ENCODE measurements at places on chromosomes 13 and 19.

GRCh38 chr13:111399776-111400538 lies 79.5 kb downstream of the TEX29 start:
- DNase-seq = no peak

DNA sequence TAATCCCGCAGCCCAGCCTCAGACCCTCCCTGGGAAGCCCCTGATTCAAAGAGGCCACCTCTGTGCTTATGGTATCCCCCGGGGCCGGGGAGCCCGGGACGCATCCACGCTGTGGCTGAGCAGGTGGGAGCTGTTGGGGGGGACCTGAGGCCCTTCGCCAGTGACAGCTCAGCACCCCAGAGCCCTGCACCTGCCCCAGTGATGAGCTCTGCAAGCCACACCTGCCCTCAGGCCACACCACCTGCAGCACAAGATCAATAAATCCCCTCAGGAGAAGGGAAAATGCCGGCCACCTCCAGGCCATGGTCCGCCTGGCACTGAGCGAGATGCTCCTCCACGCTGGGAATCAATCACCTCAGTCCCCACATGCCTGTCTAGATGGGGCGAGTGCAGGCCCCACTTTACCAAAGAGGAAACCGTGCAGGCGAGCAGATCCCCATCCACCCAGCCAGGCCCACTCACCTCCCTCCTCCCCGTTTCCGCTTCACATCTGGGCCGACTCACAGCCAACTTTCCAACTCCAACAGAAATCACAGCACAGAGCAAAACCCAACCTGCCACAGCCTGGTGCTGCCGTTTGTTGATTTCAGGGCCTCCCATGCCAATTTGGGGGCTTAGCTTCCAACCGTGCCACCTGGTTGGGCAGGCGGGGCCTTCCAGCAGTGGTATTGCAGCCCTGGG lies 12.8 kb downstream of the MOB3A start:
- DNase-seq = no peak

DNA sequence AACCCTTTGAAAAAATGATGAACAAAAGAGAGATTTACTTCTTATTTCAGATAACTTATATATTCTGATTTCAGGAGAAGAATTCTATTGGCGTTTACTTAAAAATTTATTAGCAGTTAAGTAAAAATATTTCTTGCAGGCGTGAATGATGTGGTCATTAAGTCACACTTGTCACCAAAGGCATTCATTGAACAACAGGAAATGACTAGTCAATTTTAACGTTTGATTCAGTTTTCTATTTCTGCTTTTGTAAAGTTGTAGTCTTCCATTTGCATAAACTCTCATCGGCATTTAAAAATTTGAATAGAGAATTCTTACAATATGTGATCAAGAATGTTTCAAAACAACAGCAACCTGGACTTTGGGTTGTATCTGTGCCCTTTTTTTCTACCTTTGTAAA lies 83.4 kb downstream of the GPR12 start:
- DNase-seq = no peak

DNA sequence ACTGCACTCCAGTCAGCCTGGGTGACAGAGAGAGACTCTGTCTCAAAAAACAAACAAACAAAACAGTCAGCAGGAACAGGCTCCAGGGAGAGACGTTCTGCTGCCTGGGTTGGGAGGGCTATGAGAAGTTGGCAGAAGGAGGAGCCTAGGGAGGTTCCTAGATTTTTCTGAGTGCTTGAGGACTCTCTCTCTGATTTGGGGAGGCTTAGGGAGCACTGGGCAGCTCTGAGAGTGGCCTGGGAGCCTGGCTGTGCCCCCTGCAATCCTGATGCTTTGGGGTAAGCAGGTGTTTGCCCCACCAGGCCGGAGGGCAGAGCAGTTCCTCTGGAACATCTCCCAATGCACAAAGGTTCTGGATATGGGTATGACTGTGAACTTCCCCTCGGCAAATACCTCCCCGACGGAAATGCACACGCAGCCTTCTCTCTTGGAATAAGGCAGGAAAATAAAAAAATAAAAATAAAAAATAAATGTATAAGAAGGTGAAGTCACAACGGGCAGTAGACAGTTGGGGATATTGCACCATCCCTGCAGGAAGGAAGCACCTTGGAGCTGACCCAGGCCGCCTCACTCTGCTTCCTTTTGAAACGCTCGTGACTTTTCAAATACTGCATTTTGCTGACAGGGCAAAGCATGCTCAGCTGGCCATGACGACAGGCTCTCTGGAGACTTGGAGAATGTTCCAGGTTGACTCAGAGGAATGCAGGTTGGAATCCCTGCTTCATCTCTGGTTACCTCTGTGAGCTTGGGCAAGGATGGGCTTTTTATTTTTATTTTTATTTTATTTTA lies 26.5 kb upstream of the HOMER3 start:
- DNase-seq = no peak

DNA sequence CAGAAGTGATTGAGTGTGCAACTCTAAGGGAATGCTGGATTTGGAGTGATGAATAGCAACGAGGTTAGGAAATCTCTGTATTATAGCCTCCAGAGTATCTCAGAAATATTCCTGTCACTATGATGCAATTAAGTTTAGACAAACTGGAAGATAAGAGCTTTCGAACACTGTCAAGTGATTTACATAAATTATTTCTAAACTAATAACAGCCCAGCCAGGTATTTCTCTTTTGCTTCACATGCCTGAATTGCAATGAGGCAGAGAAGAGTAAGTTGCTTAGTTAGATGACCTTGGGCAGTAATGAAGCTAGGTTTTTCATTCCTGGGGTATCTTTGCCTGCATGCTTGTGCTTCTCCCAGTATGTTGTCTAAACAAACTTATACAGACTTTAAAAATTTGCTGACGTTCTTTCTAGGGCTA lies 134.5 kb downstream of the LMO7 start:
- DNase-seq = no peak

GRCh38 chr19:44949550-44949949 lies 3.7 kb downstream of the APOC2 start:
- no peak for DNase-seq

- no peak for DNase-seq
Measured at GRCh38 chr19:3851254-3852176, 17.3 kb downstream of the ZFR2 start.

DNA sequence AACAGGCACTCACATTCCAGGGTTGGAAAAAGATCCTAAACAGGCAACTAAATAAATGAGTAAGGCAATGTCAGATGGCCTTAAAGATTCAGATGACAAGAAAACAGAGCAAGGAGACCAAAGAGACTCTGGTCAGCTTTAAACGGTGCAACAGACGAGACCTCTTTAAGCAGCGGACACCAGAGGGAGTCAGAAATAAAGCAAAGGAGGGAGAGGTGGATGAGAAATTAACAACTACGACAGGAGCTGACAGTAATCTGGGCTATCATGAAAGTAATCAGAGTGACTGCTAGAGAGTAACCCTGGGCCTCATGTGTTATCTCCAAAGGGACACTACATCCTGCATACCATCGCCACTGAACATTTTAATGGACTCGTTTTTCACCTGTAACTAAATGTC lies 1.1 kb downstream of the ZNF550 start:
- DNase-seq = no peak

DNA sequence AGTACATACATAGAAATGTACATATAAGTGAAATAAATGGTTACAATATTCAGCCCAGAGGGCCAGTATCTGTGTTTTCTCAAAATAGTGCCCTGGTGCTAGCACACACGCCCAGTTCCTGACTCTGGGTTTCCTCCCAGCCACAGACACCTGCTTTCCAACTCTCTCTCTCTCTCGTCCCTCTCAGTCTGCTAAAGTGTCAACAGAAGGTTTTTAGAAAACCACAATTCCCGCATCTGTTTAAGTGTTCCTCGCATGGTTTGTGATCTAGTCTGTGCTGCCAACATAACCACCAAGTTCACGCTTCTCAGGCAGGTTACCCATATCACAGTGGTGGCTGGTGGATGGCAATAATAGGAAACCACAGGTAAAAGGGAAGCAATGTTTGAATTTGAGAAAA lies 17.8 kb upstream of the UPF3A start:
- no peak for DNase-seq

- no peak for DNase-seq
Measured at GRCh38 chr13:92768602-92769001, 458.0 kb upstream of the GPC6 start.

GRCh38 chr13:83796364-83796763 lies 85.9 kb downstream of the SLITRK1 start:
- DNase-seq = no peak

DNA sequence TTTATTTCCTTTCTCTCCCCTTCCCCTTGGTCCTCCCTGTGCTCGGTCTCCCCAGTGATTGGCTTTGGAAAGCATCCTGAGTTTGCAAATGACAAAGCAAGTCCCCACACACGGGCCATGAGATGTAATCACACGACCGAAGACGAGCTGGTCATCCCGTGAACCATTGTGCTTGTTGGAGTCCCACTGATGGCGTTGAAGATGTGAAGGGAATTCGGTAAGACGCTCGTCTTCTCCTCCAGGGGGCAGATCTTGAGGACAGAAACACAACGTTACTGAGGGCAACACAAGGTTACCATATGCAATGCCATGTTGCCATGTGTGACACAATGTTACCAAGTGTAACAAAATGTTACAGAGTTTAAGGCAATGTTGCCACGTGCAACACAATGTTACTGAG lies 42.0 kb upstream of the SLC15A1 start:
- DNase-seq = no peak

DNA sequence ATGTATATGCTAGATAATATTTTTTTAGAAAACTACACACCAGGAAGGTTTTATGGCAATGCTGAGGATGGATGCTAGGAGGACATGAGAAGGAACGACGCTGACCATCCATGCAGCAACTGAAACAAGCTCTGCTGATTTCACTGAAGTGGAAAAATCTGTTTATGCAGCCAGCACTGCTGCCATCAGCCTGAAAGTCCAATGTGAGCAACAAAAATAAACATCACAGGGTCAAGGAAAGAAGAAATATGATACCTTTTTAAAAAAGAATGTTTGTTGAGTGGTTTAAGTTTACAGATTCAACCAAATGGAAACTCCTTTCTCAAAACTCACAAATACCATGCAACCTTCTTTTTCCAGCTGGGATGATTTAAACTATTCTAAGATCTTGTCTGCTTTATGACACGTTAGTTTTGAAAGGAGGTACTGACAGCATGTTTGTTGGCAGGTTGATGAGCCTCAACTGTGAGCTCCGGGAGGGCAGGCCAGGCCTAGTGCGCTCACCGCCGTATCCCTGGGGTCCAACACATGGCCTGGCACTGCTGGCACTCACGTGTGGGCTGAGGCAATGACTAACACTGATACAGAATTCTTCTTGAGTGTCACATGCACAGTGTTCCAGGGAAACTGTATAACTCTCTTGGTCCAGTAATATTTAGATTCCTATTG lies 46.8 kb downstream of the LATS2 start:
- no peak for DNase-seq

- DNase-seq = no peak
Measured at GRCh38 chr13:27398360-27398759, 26.1 kb upstream of the GTF3A start.

- DNase-seq = no peak
Measured at GRCh38 chr19:55116232-55116858, 1.1 kb downstream of the PPP1R12C start.

DNA sequence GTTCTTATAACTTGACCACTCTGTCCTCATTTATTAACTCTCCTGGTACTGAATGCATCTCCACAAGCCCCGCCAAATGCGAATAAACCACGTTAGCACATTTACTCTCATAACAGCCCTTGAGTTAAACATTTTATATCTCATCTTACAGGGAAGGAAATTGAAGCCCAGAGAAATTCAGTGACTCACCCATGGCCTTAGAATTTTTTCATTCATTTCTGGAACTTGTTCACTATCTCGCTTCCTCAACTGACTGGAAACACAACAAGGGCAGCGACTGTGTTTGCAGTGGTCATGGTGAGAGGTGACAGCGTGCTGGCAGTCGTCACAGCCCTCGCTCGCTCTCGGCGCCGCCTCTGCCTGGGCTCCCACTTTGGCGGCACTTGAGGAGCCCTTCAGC lies 39.5 kb downstream of the SERP2 start:
- DNase-seq = no peak

- DNase-seq = peak; percentile 86
Measured at GRCh38 chr19:19606021-19606420, 12.5 kb downstream of the PBX4 start.

GRCh38 chr13:97752961-97753668 lies 200.4 kb upstream of the IPO5 start:
- no peak for DNase-seq

- no peak for DNase-seq
Measured at GRCh38 chr13:41694545-41695301, 237.4 kb downstream of the RGCC start.

GRCh38 chr19:4346020-4346383 lies 2.6 kb downstream of the MPND start:
- no peak for DNase-seq

DNA sequence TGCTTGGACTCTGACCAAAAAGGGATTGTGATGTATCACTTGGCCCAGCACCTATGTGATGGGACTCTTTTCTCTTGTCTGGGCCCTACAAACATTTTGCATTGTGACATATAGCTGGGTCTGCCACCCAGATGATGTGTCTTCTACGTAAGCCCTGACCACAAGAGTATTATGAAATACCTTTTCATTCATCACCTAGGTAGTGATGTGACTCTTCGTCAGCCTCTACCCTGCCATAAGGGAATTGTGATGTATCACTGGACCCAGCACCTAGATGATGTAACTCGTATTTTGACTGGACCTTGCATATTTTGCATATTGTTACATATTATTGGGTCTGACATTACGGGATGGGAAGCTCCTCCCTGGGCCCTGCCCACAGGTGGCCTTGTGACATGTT lies 29.7 kb upstream of the ZNF681 start:
- no peak for DNase-seq

DNA sequence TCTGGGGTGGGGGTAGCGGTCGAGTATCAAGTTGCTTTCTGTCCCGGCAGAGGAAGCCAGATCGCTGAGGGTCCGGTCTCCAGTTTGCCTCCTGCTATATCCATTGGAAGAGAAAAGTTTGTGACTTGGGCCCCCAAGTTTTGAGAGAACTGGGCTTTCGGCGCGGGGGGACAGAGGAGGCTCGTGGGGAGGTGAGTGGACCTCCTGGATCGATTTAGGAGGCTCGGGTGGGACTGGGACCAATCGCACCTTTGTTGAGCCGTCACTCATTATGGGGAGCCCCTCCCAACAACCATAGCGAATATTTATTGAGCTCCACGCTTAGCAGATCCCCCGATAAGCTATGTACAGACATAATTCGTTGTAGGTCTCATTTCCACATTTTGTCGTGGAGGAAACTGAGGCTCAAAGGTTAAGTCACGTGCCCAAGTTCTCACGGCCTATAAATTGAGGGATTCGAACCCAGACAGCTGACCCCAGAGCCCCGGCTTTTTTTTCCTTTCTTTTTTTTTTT lies 909 bp downstream of the RFXANK start:
- no peak for DNase-seq
